Stimulated activated CD4-positive, alpha-beta T cell treated with anti-CD3 and anti-CD28 coated beads, Interleukin-2, amount 100 ng/mL, for 24 hours (primary cell): ENCODE measurements at places on chromosomes 2 and 18.

GRCh38 chr18:74892066-74892627 lies 294.5 kb downstream of the ZNF407 start:
- DNase-seq, result no peak

- DNase-seq, result no peak
Measured at GRCh38 chr18:13613591-13614501, 112.5 kb downstream of the FAM210A start.

- no peak for DNase-seq
Measured at GRCh38 chr2:198324071-198324470, 519.7 kb downstream of the PLCL1 start.

DNA sequence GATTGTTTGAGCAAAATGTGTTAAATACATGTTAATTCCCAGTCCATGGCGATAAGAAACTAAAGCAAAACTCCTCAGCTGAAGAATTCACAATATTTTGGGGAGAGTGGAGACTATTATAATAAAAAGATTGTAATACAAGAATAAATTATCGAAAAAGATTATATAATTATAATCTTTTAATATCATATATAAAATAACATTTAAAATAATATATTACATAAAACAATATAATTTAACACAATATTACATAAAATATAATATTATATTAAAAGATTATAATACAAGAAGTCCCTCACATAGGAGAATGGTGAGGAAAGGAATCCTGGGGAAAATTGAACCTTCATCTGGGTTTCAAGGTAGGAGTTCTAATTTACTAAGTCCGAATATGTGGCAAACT lies 33.1 kb downstream of the NETO1 start:
- no peak for DNase-seq

GRCh38 chr2:7672685-7673071 lies 755.5 kb downstream of the RNF144A start:
- no peak for DNase-seq

- DNase-seq, result no peak
Measured at GRCh38 chr2:64105670-64106461, 38.4 kb downstream of the PELI1 start.
